HepG2 (cell line): ENCODE measurements at places on chromosomes 3 and 15. TPM values are rescaled to one million over a fixed set of nuclear protein-coding genes. Genes with fewer than 3 reads are reported as not detected.

Gene ZIC4
- total RNA-seq: not detected in 2 replicates

Gene DAZL
- total RNA-seq: not detected in 2 replicates

Gene FBXO40
- not detected in 2 replicates for total RNA-seq

Gene IMPG2
- 0.02 TPM in 1 of 2 replicates, not detected in the other for total RNA-seq

Gene RNF111
- total RNA-seq: 12.1 and 16.0 TPM in 2 replicates

Gene TIMMDC1
- 77.8 and 78.2 TPM in 2 replicates for total RNA-seq

Gene CAND2
- not detected in 2 replicates for total RNA-seq

Gene DNAJC19
- total RNA-seq: 68.8 and 75.8 TPM in 2 replicates

GRCh38 chr3:107249132-107249531 is 128.1 kb upstream of the CCDC54 start:
- no peak overlapping the region for H3K27ac ChIP-seq
- peaks cover 4% of the 10 kb centered on the region; the same call in 2 of the 3 replicates for H3K27me3 ChIP-seq

DNA sequence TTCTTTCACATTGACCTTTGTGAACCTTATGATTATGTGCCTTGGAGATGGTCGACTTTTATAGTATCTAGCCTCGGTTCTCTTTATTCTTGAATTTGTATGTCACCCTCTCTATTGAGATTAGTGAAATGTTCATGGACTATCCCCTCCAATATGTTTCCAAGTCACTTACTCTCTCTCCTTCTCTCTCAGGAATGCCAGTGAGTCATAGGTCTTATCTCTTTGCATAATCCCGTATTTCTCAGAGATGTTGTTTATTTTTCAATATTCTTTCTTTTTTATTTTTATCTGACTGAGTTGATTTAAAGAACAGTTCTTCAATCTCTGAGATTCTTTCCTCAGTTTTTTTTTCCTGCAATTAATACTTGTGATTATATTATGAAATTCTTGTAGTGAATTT is 411.6 kb upstream of the CADM2 start:
- H3K4me3 ChIP-seq: no peak overlapping the region
- H3K36me3 ChIP-seq: no peaks in the 10 kb centered on the region
- H3K27me3 ChIP-seq: no peaks in the 10 kb centered on the region
- peaks cover 8% of the 10 kb centered on the region for H3K4me1 ChIP-seq
- DNase-seq: no peak

DNA sequence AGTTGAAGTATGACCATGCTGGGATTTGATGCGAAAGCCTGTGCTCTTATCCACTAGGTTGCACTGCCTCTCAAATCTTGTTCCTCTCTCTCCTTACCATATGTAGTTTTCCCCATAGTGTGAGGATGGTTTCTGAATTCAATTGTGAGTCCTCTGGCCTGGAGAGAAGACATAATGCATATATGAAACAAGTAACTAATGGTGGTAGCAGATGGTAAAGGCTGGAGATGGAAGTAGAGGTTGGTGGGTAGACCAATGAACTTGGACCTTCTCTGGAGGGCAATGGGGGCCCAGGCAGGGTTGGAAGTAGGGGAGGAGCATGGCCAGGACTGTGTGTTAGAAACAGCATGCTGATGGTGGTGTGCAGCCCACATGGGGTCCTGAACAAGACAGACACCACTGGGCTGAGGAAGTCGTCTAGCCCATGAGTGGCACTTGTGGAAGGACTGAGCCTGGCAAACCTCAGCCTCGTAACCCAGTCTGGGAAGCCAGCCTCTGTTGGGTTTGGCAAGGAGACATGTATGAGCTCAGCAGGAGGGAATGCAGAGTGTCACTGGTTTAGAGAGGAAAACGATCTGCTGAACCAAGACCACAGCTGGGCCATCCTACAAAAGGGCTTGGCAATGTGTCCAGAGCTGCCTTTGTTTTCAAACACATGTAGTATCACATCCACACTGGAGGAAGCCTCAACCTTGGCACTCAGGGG is 18.5 kb upstream of the LMCD1 start:
- no peaks in the 10 kb centered on the region for H3K27me3 ChIP-seq
- H3K36me3 ChIP-seq: no peaks in the 10 kb centered on the region
- H3K27ac ChIP-seq: peak overlapping the region; percentile 33
- peak; percentile 75 for DNase-seq
- no peak overlapping the region for H3K4me3 ChIP-seq

- no peaks in the 10 kb centered on the region for H3K27me3 ChIP-seq
- H3K36me3 ChIP-seq: peaks cover 1% of the 10 kb centered on the region; the same call in 1 of the 2 replicates
- no peak overlapping the region for H3K27ac ChIP-seq
- peak overlapping the region; percentile 99; the same call in 1 of the 2 replicates for H3K4me3 ChIP-seq
Measured at GRCh38 chr15:43104426-43104825, 1.4 kb downstream of the UBR1 start.

DNA sequence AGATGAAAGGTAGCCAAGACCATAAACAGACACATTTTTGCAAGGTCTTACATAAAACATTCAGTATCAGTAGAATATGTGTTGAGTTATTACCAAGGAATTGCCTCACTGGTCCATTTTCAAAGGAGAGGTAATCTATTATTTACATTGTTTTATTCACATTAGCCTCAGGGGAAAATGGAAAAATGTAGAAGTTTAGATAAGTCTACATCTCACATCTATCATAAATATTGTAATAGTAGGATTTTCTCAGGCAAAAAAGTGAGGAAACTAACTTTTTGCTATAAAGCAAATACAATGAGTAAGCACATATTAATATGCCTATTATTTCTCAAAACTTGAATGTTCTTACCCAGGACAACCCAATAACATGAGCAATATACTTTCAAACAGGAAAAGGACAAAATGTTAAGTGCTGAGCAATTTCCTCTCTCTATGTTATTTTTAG is 184.6 kb upstream of the AGTR1 start:
- H3K27me3 ChIP-seq: no peaks in the 10 kb centered on the region; the same call in 1 of the 2 replicates
- H3K4me3 ChIP-seq: no peak overlapping the region
- DNase-seq: no peak
- H3K36me3 ChIP-seq: no peaks in the 10 kb centered on the region

DNA sequence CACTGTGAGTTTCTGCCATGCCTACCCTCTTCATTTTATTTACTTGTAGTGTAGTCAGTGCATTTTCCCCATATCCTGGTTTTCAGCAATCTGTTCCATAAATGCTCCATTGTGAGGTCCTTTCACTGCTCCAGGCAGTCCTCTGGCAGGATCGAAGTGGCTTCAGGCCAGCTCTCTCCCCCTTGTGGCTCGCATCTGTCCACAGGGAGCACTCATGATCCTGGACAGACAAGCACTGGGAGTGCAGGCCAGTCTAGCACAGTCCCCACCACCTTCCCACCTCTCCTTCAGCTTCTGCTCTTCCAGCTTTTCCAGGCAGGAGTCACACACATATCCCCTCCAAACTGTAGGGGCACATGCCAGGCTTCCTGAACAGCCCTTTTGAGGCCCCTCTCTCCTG is 173.6 kb downstream of the PPM1L start:
- no peaks in the 10 kb centered on the region for H3K4me1 ChIP-seq
- no peaks in the 10 kb centered on the region for H3K27me3 ChIP-seq
- no peaks in the 10 kb centered on the region for H3K36me3 ChIP-seq
- no peak for DNase-seq
- H3K4me3 ChIP-seq: no peak overlapping the region
- H3K27ac ChIP-seq: no peak overlapping the region

DNA sequence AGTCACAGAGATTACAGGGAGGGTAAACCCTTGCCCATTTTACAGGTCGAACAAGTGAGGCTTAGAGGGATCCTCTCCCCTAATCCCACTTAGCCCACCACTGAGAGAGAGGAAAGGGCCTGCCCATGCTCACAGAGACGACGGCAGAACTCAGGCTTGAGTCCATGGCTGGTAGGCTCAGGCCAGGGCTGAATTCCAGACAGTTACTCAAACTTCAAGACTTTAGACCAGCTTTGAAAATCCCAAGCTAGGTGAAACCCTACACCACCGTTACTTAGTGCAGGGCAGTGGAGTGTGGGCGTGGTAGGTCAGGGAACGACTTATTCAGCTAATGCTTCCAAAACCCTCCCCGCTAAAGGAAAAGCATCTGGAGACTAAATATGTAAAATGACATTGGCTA is 16.4 kb downstream of the GRIP2 start:
- H3K4me3 ChIP-seq: no peak overlapping the region
- H3K27ac ChIP-seq: no peak overlapping the region
- no peak for DNase-seq
- peaks cover 21% of the 10 kb centered on the region; the same call in 2 of the 3 replicates for H3K27me3 ChIP-seq
- H3K4me1 ChIP-seq: no peaks in the 10 kb centered on the region
- no peaks in the 10 kb centered on the region for H3K36me3 ChIP-seq

- no peak overlapping the region for H3K4me3 ChIP-seq
- DNase-seq: no peak
- H3K27ac ChIP-seq: no peak overlapping the region
- no peaks in the 10 kb centered on the region for H3K27me3 ChIP-seq
- no peaks in the 10 kb centered on the region for H3K36me3 ChIP-seq
- H3K4me1 ChIP-seq: no peaks in the 10 kb centered on the region
Measured at GRCh38 chr3:76400141-76400540, 614.8 kb upstream of the ZNF717 start.

- H3K4me1 ChIP-seq: no peaks in the 10 kb centered on the region
- H3K36me3 ChIP-seq: no peaks in the 10 kb centered on the region
- H3K4me3 ChIP-seq: no peak overlapping the region
- H3K27me3 ChIP-seq: no peaks in the 10 kb centered on the region
- no peak overlapping the region for H3K27ac ChIP-seq
Measured at GRCh38 chr3:62558549-62559112, 185.3 kb upstream of the FEZF2 start.

GRCh38 chr15:31215490-31216214 is 111.0 kb upstream of the KLF13 start:
- H3K36me3 ChIP-seq: no peaks in the 10 kb centered on the region
- DNase-seq: peak; percentile 54
- H3K27ac ChIP-seq: peak overlapping the region; percentile 85
- no peaks in the 10 kb centered on the region for H3K27me3 ChIP-seq

- no peaks in the 10 kb centered on the region for H3K4me1 ChIP-seq
- no peak for DNase-seq
- H3K27ac ChIP-seq: no peak overlapping the region
- no peaks in the 10 kb centered on the region for H3K27me3 ChIP-seq
Measured at GRCh38 chr3:180117381-180118163, 80.8 kb upstream of the PEX5L start.
